ENCODE measurements at places on chromosomes 5 and 9.
A peak's percentile ranks its signal among the peaks of the same experiment; 100 is the strongest.

DNA sequence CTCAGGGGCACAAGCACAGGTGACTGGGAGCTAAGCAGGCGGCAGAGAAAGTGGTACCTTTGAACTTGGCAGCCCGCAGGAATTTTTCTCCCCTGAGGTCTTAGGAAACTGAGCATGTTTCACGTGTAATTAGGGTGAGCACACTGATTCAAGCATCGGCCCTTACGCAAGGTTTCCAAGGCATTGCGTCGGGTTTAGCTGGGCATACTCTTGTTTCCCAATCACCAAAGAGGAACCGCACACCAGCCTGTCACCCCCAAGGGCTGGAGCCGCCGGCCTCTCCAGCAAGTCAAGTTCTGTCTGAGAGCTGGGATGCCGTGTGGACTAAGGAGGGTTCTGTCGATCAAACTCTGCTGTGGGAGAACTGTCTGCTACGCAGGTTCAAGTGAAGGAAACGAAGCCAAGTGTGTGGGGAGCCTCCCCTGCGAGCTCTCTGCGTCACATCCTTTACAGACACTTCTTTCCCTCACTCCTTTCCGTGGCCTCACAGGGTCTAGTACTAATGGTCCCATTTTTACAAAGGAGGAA, 53.0 kb downstream of the ERGIC1 start:
- DNase-seq, result no peak

DNA sequence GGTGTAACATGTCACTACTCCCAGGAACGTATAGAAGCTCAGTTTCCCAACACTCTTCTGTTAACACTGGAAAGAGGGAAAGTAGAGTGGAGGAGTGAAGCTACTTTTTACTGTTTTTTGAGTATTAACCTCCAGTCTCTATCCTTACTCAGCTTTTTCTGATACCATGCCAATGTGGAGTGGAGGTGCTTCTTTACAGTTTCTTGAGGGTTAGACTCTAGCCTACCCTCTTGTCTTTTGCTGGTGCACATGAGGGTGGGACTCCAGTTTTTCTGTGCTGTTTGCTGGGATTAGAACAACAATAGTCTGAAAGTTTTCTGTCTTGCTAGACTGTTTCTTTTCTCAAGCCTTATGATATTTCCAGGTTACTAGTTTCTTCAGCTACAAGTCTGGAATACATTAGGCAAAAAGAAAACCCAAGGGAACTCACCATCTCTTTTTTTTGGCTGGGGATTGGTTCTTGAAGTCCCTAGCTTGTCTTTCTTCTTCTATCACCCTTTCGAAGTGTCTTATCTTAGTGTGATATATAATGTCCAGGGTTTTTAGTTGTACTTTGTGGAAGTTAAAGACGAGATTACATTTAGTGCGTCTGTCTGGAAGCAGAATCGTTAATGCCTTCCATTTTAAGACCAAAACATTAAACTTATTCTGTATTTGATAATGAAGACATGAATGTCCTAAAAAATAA, 35.9 kb downstream of the PRR16 start:
- no peak for DNase-seq

GRCh38 chr5:160317434-160317833, 5.1 kb upstream of the CCNJL start:
- no peak for DNase-seq

- DNase-seq, result no peak
Measured at GRCh38 chr5:759781-760362, 24.7 kb downstream of the ZDHHC11B start.

DNA sequence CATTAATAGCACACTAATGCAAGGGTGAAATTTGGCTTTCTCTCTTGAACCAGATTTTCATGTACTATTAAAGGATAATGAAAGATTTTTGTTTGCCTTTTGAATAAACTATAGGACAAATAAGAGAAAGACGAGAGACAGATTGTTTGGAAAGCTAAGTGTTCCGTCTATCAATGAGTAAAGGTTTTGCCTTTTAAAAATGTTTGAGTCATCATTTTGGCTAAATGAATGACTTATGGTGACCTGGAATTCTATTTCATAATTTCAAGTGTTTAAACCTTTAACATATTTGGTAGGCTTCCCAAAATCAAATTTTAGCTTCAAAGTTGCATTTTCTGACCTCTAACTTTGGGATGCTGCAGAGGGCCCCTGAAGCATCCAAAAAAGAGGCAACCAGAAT, 145.2 kb downstream of the SLC25A46 start:
- DNase-seq, result no peak

DNA sequence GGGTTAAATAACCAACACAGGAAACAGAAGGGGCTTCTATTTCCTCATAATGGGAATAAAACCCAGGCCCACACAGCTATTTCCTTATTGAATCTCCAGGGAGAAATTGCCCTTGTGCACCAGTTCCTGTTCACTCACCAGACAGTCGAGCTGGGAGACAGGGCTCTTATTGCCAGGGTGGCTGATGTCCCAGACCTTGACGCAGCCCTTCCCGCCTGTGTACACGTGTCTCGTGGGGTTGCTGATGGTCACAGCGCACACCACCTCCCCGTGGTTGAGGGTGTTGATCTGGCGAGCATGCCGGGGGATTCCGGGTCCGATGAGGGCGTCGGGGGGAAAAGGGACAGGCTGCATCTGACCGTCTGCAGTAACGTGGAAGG, 96.5 kb downstream of the TLE1 start:
- no peak for DNase-seq

- no peak for DNase-seq
Measured at GRCh38 chr5:32233696-32234447, 59.8 kb upstream of the GOLPH3 start.

- peak; percentile 15 for DNase-seq
Measured at GRCh38 chr5:19322716-19323485, 665.1 kb downstream of the CDH18 start.

DNA sequence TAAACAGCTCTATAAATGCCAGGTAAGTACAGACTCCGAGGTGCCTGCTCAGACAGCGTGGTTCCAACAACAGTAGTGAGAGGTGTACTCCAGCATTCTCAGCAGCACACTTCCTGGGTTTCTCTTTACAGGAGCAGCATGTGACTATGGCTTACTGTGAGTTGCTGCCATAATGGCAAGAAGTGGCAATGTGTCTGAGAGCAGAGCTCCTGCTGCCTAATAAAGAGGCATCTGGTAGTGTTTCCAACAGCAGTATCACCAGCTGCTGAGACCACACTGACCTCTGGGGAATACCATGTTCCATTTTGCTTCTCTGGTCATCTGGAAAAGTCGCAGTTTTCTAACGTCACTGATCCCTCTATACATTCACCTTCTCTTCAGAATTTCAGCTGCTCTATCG, 398.2 kb downstream of the SLCO4C1 start:
- peak; percentile 76 for DNase-seq

- no peak for DNase-seq
Measured at GRCh38 chr5:18314192-18314778, 680.0 kb downstream of the TAF11L14 start.

DNA sequence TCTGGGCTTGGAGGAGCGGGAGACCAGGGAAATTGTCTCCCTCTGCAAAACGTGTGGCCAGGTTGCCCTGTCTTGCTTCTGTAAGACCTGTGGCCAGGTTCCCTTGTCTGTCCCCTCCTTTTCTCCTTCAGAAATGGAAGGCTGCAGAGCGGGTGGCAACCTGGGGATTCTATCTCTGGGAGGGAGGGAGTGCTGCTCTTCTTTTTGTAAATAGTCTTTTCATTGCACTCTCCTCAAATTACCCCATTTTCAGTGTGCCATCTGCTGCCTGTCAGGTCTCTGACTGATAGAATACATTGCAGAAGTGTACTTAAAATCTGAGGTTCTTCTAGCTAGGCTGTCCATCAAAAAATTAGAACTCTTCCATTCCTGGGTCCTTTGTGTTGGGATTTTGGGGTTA, 126.0 kb downstream of the GABRB2 start:
- peak; percentile 68 for DNase-seq

GRCh38 chr5:125026867-125027731, 280.7 kb upstream of the ZNF608 start:
- DNase-seq, result no peak

DNA sequence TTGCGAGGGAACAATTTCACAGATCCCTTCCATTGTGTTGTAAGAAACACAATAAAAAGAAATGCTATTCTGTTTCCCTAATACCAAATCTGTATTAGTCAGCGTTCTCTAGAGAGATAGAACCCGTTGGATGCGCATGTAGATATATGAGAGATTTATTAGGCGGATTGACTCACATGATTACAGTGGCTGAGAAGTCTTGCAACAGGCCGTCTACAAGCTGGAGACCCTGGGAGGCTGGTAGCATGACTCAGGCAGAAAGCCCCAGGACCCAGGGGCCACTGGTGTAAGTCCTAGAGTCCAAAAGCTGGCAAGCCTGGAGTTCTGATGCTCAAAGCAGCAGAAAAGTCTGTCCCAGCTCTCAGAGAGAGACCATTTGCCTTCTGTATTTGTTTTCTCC, 18.4 kb upstream of the IL17B start:
- no peak for DNase-seq

DNA sequence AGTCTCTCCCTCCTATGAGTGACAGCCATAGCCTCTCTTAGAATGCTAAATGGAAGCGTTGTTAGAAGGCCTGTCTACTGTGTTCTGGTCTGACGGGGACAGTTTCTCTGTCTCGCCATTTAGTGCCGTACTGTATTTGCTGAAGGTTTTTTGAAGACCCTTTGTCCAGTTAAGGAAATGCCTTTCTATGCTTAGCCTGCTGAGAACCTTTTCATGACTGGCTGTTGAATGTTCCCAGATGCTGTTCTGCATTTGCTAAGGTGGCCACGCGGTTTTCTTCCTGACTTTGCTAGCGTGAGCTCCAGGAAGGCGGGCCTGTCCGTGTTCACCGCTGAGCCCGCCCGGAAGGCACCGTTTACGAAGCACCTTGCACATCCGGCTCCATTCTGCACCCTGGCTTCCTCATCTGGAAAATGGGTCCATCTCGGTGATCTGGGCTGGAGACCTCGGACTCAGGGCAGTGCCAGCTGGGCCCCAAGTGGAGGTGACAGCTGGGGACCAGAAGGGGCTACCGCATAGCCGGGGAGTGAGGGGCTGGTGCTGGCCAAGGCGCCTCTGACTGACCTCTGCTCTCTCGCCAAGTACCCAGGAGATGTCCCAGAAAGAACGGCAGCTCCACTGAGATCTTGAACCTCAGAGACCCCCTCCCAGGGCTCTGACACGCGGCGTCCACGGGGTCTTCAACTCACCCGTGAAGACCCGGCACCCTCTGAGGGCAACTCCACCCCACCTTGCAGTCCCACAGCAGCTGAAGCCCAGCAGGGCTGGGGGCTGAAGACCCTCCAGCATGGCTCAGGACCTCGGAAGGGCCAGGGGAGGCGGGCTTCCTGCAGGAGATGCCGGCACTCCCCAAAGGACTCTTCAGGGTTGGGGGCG, 52.5 kb upstream of the NKD2 start:
- no peak for DNase-seq

GRCh38 chr5:135541807-135542502, 6.2 kb upstream of the NEUROG1 start:
- no peak for DNase-seq

- no peak for DNase-seq
Measured at GRCh38 chr5:113065626-113066025, 89.0 kb downstream of the DCP2 start.

- no peak for DNase-seq
Measured at GRCh38 chr9:123440256-123440655, 84.3 kb downstream of the CRB2 start.

DNA sequence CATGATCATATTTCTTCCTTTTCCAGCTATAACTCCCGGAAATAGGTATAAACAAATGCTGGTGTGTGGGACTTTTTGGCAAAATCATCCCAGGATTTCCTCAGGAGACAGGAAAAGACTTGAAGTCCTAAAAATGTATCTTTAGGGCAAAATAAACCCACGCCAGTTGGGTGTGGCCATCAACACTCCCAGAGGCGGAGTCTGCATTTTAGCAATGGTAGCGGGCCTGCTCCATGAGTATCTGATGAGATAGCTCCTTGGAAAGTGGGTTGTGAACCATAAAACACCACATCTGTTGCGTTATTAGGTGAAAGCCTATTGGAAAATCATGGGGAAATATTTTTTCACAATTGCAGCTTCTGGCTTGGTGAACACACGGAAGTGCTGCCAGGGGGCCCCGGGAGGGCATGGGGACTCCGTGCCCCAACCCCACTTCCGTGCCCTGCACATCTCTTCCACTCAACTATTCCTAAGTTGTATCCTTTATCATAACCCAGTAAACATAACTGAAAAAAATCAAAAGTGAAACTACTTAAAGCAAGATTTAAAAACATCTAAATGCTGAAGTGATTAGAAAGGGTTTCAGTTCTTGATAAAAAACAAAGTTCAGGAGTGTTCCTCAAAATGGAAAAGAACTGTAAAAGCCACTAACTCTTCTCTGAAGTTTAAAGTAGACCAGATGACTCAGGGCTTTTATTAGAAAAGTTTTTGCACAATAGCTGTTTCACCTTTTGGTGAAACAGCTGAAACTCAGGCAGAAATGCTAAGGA, 111.2 kb downstream of the LRRC70 start:
- DNase-seq, result no peak

DNA sequence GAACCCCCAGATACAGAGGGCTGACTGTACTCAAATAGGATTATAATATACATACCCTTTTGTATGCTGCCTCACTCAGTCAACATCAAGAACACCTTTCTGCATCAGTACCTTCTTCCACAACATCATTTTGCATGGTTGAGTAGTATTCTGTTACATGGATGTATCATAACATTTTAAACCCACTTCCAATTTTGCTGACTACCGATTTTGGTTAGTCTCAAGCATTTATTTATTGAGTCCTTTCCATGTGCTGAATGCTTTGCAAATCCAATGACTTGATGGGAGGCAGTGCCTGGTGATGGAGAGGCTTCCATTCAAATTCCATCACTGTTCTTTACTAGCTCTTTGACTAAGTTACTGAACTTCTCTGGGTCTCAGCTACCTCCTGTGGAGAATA, 182.0 kb upstream of the KLF4 start:
- DNase-seq, result no peak

- DNase-seq, result no peak
Measured at GRCh38 chr9:11577522-11577921, 964.7 kb upstream of the PTPRD start.

DNA sequence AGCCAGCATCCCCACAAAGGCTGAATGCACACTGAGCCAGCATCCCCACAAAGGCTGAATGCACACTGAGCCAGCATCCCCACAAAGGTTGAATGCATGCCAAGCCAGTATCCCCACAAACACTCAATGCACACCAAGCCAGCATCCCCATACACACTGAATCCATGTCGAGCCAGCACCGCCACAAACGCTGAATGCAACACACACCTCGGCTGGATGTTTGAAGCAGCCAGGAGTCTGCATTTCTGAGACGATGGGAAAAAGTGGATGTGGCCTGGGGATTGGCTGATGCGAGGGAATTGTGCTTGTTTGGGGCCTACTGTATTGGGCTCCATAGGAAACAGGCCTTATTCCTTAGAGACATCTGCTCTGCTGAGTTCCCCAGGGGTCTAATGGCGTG, 30.9 kb upstream of the CEP72 start:
- DNase-seq, result no peak

DNA sequence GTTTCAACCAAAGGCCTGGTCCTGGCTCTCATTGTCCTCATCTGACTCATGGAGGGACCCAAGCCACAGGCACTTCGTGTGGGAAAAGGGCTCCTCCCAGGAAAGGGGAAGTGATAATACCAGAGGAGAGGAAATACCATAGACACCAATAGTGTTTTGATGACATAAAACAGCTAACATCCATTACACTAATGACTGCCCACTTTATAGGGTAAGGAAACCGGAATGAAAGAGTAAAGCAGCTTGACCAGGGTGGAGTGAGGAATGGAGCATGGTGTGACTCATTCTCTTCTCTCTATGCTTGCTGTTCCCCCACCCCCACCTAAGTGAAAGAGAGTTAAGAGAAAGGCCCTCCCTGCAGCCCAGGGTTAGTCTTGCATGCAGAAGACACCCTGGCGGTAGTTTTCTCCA, 67.4 kb upstream of the HRH2 start:
- DNase-seq, result no peak

- DNase-seq, result no peak
Measured at GRCh38 chr9:105154723-105155191, 89.7 kb upstream of the SLC44A1 start.

Measured in DMS 273 treated with DMSO at 0.1 percent for 48 hours (cell line).